Body of pancreas (tissue), 4 donors: ENCODE measurements at places on chromosomes 6 and 20. TPM values are rescaled to one million over a fixed set of nuclear protein-coding genes. Genes with fewer than 3 reads are reported as not detected.

GRCh38 chr6:83215131-83216047 lies 22.2 kb downstream of the RWDD2A start:
- H3K27me3 ChIP-seq: no peaks in the 10 kb centered on the region
- peak; percentile 63 for DNase-seq
- no peak overlapping the region for H3K27ac ChIP-seq
- no peaks in the 10 kb centered on the region for H3K4me1 ChIP-seq

DNA sequence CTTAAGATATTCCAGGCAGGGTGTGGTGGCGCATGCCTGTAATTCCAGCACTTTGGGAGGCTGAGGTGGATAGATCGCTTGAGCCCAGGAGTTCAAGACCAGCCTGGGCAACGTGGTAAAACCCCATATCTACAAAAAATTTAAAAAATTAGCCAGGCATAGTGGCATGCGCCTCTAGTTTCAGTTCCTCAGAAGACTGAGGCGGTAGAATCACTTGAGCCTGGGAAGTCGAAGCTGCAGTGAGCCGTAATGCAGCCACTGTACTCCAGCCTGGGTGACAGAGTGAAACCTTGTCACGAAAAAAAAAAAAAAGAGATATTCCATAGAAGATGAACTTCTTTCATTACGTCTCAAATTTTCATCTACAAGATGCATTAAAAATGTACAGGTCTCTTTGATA lies 46.7 kb upstream of the ISM1 start:
- DNase-seq: no peak
- no peaks in the 10 kb centered on the region for H3K36me3 ChIP-seq
- H3K27me3 ChIP-seq: no peaks in the 10 kb centered on the region
- H3K27ac ChIP-seq: no peak overlapping the region
- H3K4me1 ChIP-seq: no peaks in the 10 kb centered on the region

DNA sequence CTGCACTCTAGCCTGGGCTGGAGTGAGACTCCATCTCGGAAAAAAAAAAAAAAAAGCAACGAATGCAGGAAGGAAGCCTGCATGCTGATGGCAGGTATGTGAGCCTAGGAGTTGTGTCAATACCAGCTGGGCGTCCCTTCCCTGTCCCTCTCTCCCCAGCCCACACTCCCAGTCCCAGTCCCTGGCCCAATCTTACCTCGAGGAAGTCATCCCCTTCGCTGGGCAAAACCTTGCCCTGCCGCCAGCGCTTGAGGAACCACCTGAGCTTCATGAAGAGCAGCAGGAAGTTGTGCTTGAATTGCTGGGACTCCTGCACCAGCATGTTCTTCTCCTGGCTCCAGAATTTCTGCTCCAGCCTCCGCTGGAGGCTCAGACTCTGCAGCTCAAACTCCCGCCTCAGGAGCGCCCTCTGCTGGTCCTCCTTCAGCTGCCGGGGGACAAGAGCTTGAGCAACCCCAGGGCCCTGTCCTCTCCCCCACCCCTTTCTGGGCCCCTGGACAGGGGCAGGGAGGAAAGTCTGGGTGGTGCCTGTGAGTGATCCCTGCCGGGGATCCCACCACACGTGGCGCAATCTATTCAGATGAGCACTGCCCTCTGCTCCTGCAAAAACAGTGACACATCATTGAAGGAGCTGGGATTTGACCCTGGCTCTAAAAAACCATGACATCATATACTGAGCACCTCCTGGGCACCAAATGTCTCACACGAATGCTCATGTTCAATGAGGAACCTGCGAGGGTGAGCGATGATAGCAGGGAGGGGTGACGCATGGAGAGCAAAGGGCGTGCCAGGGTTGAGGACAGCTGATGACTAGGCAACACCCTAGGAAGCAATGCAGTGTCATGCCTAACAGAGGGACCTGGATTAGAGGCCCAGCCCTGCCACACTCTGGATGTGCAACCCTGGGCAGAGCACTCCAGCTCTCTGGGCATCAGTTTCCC lies 35.0 kb upstream of the DSN1 start:
- no peak overlapping the region for H3K27ac ChIP-seq
- peak; percentile 61 for DNase-seq
- no peak overlapping the region for H3K4me3 ChIP-seq
- no peaks in the 10 kb centered on the region for H3K36me3 ChIP-seq
- H3K27me3 ChIP-seq: no peaks in the 10 kb centered on the region

DNA sequence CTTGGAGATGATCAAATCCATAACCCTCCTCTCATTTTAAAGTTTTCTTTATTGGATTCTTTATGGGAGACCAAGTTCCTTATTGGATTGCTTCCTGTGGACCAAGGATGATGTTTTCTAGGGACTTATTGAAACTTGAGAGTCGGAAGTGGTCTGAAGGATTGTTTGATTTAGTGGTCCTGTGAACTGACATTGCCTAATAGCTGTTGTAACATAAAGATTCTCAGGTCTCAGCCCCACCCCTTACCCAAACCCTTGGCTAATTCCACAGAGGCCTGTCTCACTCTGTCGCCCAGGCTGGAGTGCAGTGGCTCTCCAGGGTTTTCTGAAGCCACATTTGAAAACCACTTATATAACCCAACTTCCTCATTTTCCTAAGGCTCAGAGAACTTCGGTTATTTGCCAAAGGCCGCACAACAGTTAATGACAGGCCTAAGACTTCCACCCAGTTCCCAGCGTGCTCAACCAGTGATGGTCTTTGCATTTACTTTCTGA lies 77.0 kb downstream of the ATXN1 start:
- no peak overlapping the region for H3K27ac ChIP-seq
- H3K4me1 ChIP-seq: peaks cover 13% of the 10 kb centered on the region
- DNase-seq: no peak
- H3K4me3 ChIP-seq: no peak overlapping the region

RBCK1 gene
- total RNA-seq: 95.9 TPM

TSBP1 gene
- not detected for total RNA-seq

KDM1B gene
- 4.6 TPM for total RNA-seq

SIRPA gene
- total RNA-seq: 15.0 TPM

DNA sequence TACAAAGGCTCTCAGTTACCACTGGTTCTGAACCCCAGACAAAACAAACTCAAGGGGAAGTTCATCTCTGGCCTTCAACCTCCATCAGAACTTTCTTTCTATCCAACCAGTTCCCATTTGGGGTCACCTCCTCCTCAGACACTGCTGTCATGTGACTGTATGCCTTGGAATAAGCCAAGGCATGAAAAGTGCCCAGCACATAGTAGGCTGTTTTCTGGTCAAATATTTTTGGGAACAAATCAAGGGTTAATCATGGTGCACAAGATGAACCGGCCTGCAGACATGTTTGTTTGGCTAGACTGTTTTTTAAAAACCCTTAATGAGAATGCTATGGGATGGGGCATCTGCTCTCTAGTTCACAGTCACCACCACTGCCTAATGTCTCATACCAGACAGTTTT lies 48.9 kb upstream of the MRPS10 start:
- no peak overlapping the region for H3K4me3 ChIP-seq
- H3K27ac ChIP-seq: no peak overlapping the region
- H3K4me1 ChIP-seq: no peaks in the 10 kb centered on the region
- no peak for DNase-seq
- H3K27me3 ChIP-seq: no peaks in the 10 kb centered on the region
- no peaks in the 10 kb centered on the region for H3K36me3 ChIP-seq

- no peak overlapping the region for H3K4me3 ChIP-seq
- no peaks in the 10 kb centered on the region for H3K27me3 ChIP-seq
- H3K27ac ChIP-seq: no peak overlapping the region
- no peaks in the 10 kb centered on the region for H3K36me3 ChIP-seq
These were observed 15.4 kb downstream of the LRRC73 start for GRCh38 chr6:43494766-43495165.

DNA sequence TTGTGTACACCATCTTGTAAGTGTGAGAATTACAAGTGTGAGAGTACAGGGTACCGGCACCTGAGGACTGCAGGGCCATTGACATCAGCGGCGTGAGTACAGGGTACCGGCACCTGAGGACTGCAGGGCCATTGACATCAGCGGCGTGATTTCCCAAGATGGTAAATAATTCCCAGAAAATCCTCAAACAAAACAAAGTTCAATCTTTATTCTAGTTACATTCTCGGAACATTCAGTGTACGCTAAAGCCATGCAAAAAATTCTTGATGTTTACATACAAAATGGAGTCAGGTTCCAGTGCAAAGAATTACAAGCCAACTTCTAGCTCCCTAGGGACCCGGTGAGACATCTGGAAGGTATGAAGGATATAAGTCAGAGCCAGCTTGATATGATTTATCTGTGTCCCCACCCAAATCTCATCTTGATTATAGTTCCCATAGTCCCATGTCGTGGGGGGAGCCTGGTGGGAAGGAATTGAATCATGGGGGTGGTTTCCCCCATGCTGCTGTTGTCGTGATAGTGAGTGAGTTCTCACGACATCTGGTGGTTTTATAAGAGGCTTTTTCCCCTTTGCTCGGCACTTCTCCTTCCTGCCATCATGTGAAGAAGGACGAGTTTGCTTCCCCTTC lies 172.7 kb downstream of the TTLL2 start:
- H3K27ac ChIP-seq: no peak overlapping the region
- H3K4me1 ChIP-seq: peaks cover 8% of the 10 kb centered on the region
- H3K4me3 ChIP-seq: no peak overlapping the region
- no peaks in the 10 kb centered on the region for H3K27me3 ChIP-seq
- no peak for DNase-seq
- no peaks in the 10 kb centered on the region for H3K36me3 ChIP-seq
